ENCODE measurements at places on chromosomes 4 and X.

- DNase-seq, result no peak
These were observed 44.5 kb downstream of the SORBS2 start for GRCh38 chr4:185767528-185767927.

DNA sequence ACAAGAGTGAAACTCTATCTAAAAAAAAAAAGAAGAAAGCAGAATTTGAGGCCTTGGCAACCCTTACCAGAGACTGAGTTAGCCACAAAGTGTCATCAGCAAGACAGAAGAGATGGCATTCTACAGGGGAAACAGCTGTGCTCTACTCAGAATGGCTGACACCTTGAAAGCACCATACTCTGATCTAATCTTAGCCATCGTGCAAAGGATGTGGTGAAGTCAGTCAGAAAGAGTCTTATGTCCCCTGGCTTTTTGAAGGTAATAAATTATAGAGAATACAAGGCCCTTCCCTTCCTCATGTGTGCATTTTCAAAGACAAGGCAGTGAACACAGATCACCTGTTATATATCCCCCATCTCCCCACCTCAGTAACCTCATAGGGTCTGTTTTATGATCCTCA, 13.2 kb downstream of the CLNK start:
- DNase-seq, result no peak

- no peak for DNase-seq
These were observed 36.3 kb upstream of the FAT1 start for GRCh38 chr4:186759990-186760389.

GRCh38 chr4:183576701-183577404, 72.0 kb downstream of the ING2 start:
- no peak for DNase-seq

- no peak for DNase-seq
These were observed 7.5 kb downstream of the NUDT6 start for GRCh38 chr4:122914938-122915337.
